Bronchial epithelial cell (primary cell): ENCODE measurements at places on chromosomes 2 and 18. TPM values are rescaled to one million over a fixed set of nuclear protein-coding genes. Genes with fewer than 3 reads are reported as not detected.

- DNase-seq: peak; percentile 88
These were observed 725 bp upstream of the ANKRD53 start for GRCh38 chr2:70977605-70978205.

DNA sequence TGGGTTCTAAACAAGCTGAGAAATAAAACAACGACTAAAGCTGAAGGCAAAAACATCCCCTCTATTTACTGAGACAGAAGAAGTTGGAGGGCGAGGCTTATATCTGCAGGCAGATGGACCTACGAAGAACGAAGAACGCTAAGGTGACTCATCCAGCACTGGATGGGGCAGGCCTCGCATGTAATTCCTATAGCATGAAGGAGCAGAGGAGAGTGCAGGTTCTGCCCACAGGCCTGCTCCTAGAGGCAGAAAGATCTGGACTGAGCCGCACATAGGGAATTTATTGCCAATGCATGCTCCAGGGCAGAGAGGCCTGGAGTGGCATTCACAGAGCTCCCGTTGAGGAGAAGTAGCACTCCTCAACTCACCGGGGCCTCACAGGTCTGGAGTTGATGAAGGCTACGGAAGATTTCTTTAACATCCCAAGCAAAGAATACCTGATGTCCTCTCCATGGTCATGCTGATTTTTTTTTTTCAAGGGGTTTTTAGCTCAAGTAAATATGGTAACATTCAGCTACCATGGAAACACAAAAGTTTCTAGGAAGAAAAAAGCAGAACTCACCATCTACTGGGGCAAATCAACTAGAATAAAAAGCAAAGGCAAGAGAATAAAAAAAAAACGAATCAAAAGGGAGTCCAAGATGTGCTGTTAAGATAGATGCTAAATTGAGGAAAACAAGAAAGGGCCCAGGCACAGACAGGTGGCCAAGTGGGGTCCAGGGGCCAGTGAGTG, 10.4 kb upstream of the METTL21A start:
- peak; percentile 82 for DNase-seq

DNA sequence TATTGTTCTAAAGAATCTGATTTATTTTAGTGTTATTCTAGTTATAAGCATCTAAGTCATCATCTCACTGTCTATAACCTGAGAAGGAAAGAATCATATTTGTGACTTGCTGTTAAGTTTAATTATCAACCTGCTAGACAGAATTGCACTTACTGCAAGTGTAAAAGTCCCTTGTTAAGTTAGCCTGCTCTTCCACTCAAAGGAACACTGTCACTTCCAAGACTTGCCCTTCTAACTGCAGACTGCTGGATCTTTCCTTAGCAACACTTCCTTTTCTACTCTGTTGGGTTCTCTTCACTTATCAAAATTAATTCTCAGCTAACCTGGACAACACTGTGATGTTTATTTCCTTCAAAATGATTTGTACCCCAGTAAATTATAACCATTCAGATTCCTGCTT, 323.2 kb upstream of the TFPI start:
- DNase-seq: no peak

DNA sequence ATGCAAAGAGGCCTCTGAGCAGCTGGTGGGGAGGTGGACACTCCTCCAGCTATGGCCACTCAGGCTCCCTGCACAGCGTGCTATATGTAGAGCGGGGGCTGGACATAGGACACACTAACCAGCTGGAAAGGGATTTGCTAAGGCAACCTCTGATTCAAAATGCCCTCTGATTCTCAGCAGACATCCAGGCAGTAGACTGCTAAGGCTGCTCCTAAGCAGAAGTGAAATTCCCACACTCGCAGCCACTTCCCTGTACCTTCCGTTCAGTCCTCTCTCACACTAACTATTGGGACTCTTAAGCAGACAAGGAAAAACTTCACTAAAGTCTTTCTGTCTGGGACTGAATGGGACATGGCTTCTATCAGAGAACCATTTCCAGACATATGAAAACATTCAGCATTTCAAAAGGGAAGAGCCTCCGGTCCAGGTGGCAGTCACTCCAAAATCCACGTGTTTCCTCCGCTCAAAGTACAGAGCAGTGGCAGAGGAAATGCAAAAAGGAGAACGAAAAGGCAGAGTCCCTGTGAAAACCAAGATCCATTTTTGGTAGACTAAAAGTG, 265.8 kb downstream of the TTC32 start:
- no peak for DNase-seq

DNA sequence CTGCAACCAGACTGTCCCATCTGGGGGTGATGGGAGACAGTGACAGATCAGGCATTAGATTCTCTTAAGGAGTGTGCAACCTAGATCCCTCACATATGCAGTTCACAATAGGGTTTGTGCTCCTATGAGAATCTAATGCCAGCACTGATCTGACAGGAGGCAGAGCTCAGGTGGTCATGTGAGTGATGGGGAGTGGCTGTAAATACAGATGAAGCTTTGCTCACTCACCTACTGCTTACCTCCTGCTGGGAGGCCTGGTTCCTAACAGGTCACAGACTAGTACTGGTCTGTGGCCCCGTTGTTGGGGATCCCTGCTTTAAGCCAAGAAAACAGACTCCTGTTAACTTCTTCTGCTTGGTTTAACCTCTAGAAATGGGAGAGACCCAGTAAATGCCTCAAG, 3.2 kb downstream of the CYP27A1 start:
- DNase-seq: no peak

DNA sequence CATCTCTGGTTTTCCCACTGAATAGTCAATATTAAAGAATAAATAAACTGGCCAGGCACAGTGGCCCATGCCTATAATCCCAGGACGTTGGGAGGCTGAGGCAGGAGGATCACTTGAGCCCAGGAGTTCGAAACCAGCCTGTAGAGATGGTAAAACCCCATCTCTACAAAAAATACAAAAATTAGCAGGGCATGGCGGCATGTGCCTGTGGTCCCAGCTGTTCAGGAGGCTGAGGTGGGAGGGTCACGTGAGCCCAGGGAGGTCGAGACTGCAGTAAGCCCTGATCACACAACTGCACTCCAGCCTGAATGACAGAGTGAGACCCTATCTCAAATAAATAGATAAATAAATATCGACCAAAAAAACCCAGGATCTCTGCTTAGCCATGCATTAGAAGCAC, 50.2 kb upstream of the BIN1 start:
- DNase-seq: no peak

- DNase-seq: no peak
These were observed 299.4 kb downstream of the ZNF521 start for GRCh38 chr18:25052511-25052921.

Gene CNPPD1
- total RNA-seq: 44.2 and 54.5 TPM in 2 replicates

Gene ACSL3
- 166 and 269 TPM in 2 replicates for total RNA-seq

GRCh38 chr18:8820396-8821082, 115.2 kb downstream of the MTCL1 start:
- no peak for DNase-seq

Gene COLEC12
- under 0.01 and 0.53 TPM in 2 replicates for total RNA-seq

- no peak for DNase-seq
These were observed 94.3 kb upstream of the TMEM18 start for GRCh38 chr2:771538-771937.

GRCh38 chr18:54284535-54284934, 15.2 kb downstream of the POLI start:
- no peak for DNase-seq
